ENCODE measurements at places on chromosomes 16 and 17. TPM values are rescaled to one million over a fixed set of nuclear protein-coding genes. Genes with fewer than 3 reads are reported as not detected.

Gene HOXB1
- not detected for total RNA-seq

Gene KRT27
- not detected for total RNA-seq

Gene FADS6
- total RNA-seq, result not detected

Gene CCDC144A
- 1.4 TPM for total RNA-seq

Gene TBC1D3K
- not detected for total RNA-seq

Gene SENP3
- 72.8 TPM for total RNA-seq

Gene SYT17
- not detected for total RNA-seq

Gene KRTAP4-4
- not detected for total RNA-seq

Gene LLGL2
- 0.54 TPM for total RNA-seq

Gene TEX19
- under 0.01 TPM for total RNA-seq

Gene SHISA6
- total RNA-seq, result not detected

Gene IL17C
- not detected for total RNA-seq

Gene TMIGD1
- not detected for total RNA-seq

Gene PRAC1
- total RNA-seq, result not detected

Gene CSH2
- total RNA-seq, result not detected

Gene IGF2BP1
- 11.9 TPM for total RNA-seq

Gene CRYBA1
- not detected for total RNA-seq

Gene MAPT
- under 0.01 TPM for total RNA-seq

Gene PMM2
- total RNA-seq, result 36.1 TPM

Gene MRPS34
- total RNA-seq, result 68.5 TPM

Gene FZD2
- total RNA-seq, result 21.3 TPM

Gene GSG1L
- total RNA-seq, result not detected

Gene KRTAP4-5
- total RNA-seq, result not detected

Gene KRT20
- total RNA-seq, result not detected

Gene SLC9A5
- 1.8 TPM for total RNA-seq

Gene XAF1
- 1.7 TPM for total RNA-seq

Gene CCDC200
- total RNA-seq, result not detected

Gene FAM171A2
- total RNA-seq, result 3.2 TPM

Gene EME1
- total RNA-seq, result 8.9 TPM

Gene TP53TG3F
- total RNA-seq, result not detected

Gene CALB2
- not detected for total RNA-seq

Gene CSH1
- not detected for total RNA-seq

Gene CES3
- under 0.01 TPM for total RNA-seq

Gene PHF23
- 45.5 TPM for total RNA-seq

Gene CDH13
- 45.8 TPM for total RNA-seq

Gene PARD6A
- total RNA-seq, result 0.28 TPM

Gene CYGB
- 1.3 TPM for total RNA-seq

Gene TSPAN10
- total RNA-seq, result 1.4 TPM

Gene SPATA20
- 17.0 TPM for total RNA-seq

Gene CEMP1
- total RNA-seq, result not detected

Gene IGFALS
- not detected for total RNA-seq

Gene CYTH1
- 8.3 TPM for total RNA-seq

Gene HBA1
- total RNA-seq, result not detected
